ENCODE measurements at places on chromosomes 4 and X. TPM values are rescaled to one million over a fixed set of nuclear protein-coding genes. Genes with fewer than 3 reads are reported as not detected.

MAGEB10 gene
- not detected for total RNA-seq

CDS1 gene
- under 0.01 TPM for total RNA-seq

CSN2 gene
- total RNA-seq: not detected

DAPP1 gene
- not detected for total RNA-seq

PRDM8 gene
- 0.33 TPM for total RNA-seq

CT45A1 gene
- not detected for total RNA-seq

IBSP gene
- not detected for total RNA-seq

F8A2 gene
- total RNA-seq: not detected

TCEAL9 gene
- 106 TPM for total RNA-seq

NHSL2 gene
- total RNA-seq: 21.2 TPM

RTL3 gene
- total RNA-seq: not detected

TDO2 gene
- total RNA-seq: not detected

FAM184B gene
- not detected for total RNA-seq

IRAK1 gene
- total RNA-seq: 98.0 TPM

OPHN1 gene
- 7.4 TPM for total RNA-seq

MGAT4D gene
- not detected for total RNA-seq

SYAP1 gene
- total RNA-seq: 30.2 TPM

CYBB gene
- total RNA-seq: not detected

GPRASP2 gene
- total RNA-seq: 27.4 TPM

SHISA3 gene
- total RNA-seq: 17.2 TPM

LNX1 gene
- total RNA-seq: 2.6 TPM

PPEF2 gene
- total RNA-seq: not detected

RAB41 gene
- total RNA-seq: not detected

PAGE5 gene
- total RNA-seq: not detected

TREX2 gene
- 0.73 TPM for total RNA-seq

GAGE13 gene
- not detected for total RNA-seq

UCP1 gene
- not detected for total RNA-seq

RBMXL3 gene
- not detected for total RNA-seq

TXLNG gene
- total RNA-seq: 6.6 TPM

Measured in pulmonary artery endothelial cell (primary cell).